ENCODE measurements at places on chromosomes 7 and 10. TPM values are rescaled to one million over a fixed set of nuclear protein-coding genes. Genes with fewer than 3 reads are reported as not detected.

Gene DHTKD1
- 16.9 TPM for total RNA-seq

Gene TBX20
- 0.38 TPM for total RNA-seq

Gene FAM24B
- 12.5 TPM for total RNA-seq

Gene GDF2
- total RNA-seq = not detected

Gene FEZF1
- not detected for total RNA-seq

Gene WNT8B
- not detected for total RNA-seq

Gene ANKRD2
- not detected for total RNA-seq

DNA sequence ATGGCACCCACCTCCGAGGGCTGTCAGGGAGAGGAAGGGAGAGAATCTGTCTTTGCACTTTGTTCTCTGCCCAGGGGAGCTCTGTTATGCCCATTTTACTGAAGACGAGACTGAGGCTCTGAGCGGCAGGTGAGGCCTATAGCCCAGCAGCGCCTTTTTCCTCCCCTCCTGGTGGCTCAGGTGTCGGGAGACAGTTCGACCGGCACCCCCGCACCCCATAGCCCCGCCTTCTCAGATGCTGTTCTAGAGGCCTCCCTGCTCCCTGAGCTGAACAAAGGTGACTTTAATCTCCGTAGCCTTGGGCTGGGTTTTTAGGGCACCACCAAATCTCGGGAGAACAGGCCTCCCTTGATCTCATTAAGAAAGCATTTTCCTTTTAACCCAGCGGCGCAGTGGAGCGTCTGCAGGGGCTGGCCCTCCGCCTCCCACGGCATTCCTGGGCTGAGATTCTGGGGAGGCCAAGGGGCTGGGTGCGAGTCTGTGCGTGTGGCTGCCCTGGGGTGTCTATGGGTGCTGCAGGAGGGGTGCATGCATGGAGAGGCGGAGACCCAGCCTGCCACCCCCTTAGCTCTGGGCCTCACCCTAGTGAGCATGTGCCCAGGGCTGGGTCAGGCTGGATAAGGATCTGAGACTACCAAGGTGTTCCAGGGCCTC lies 3.3 kb downstream of the LFNG start:
- DNase-seq = peak; percentile 51

DNA sequence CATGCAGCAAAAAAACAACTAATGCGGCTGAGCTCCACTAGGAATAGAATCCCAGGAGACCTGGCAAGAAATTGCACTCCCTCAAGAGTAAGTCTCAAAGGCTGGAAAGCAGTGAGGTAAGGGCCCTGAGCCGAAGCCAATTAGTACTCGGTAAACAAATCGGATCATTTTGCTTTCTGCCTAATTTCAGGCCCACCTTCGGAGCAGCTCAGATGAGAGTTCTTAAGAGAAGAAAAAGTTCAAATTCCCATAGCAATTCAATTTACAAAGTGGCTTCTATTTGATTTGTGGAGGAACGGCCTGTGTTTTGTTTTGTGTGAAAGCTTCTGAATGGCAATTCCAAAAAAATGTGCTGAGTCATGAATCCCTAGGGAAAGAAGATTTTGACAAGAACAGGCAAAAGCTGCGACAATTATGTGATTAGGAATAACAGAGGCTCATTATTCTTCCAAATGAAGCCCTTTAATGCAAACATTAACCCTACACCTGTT lies 60.9 kb downstream of the SLC16A9 start:
- DNase-seq = no peak

GRCh38 chr7:91165006-91165845 lies 99.0 kb upstream of the FZD1 start:
- no peak for DNase-seq

- DNase-seq = no peak
Measured at GRCh38 chr7:132456418-132456817, 119.9 kb downstream of the PLXNA4 start.

DNA sequence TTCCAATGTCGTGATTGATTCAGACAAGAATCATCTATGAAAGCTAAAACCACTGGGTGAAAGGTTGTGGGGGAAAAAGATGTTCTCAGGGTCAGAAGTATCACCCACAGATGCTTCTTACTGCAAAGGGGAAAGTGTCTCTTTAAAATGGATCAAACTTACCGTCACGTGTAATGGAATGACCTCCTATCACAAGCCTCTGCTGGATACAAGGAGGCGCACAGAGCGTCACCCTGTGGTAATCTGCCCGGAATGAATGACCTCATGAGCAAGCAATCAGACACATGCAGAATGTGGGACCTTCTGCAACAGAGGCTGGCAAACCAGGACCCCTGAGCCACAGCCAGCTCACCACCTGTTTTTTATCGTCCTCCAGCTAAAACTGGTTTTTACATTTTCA lies 33.0 kb downstream of the WIPF3 start:
- DNase-seq = no peak

- DNase-seq = no peak
Measured at GRCh38 chr7:135445690-135446089, 64.2 kb downstream of the CNOT4 start.

DNA sequence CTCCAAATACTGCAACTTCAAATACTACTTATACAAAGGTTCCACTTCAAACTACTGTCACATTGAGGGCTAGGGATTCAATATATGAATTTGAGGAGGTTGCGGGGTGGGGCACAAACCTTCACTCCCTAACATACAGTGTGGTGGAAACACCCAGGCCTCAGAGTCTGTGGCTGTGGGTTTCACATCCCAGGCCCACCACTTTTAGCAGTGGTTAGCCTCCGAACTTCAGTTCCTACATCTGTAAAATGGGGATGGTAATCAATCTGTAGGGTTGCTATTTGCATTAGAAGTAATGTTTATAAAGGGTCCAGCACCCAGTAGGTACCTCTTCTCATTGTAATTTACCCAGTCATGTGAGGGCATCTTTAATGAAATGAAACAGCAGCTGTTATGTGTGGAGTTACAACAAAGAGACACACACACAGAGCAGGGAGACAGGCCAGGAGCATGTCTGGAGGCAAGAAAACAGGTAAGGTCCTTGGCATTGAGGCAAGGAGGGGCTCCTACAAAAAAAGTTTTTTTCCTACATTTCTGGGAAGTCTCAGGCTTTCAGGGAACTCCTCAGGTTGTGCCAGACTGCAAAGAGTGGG lies 570.9 kb downstream of the LRMDA start:
- no peak for DNase-seq

DNA sequence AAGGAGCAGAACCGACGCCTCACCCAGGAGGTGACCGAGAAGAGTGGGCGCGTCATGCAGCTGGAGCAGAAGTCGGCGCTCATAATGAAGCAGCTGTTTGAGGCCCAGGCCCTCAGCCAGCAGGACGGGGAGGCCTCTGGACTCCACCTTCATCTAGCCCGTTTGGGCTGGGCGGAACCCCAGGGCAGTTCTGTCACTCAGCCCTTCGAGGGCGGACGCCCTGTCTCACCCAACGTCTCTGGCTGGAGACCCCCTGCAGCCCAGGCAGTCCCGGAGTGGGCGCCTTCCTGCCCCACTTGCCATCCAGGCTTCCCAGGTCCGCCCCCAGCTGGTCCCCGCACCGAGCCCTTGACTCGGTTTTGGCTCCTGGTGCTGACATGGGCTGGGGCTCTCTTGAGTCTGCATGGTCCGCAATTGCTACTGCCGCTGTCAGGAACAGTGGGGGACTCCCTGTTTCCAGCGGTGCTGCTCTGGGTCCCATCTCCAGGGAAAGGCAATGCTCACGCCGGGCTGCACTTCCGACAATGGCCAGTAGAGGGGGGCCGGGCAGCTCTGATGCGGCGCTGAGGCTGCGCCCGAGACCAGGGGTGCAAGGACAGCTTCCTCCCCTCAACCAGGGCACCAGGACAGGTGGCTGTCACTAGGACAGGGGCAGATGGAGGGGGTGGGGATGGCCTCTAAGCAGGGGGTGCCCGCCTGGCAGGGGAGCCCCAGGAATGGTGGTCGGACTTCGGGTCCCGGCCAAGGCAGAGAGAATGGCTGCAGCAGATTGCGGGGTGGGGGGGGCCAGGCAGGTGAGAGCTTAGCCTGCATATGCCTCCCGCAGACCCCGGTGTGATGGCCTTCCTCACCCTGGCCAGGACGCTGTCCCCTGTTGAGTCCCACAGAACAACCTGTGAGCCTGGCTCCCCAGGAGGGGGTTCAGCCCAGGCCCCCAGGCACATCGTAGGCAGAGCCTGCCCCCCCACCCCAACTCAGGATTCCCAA lies 71.2 kb upstream of the KCTD7 start:
- DNase-seq = peak; percentile 75

DNA sequence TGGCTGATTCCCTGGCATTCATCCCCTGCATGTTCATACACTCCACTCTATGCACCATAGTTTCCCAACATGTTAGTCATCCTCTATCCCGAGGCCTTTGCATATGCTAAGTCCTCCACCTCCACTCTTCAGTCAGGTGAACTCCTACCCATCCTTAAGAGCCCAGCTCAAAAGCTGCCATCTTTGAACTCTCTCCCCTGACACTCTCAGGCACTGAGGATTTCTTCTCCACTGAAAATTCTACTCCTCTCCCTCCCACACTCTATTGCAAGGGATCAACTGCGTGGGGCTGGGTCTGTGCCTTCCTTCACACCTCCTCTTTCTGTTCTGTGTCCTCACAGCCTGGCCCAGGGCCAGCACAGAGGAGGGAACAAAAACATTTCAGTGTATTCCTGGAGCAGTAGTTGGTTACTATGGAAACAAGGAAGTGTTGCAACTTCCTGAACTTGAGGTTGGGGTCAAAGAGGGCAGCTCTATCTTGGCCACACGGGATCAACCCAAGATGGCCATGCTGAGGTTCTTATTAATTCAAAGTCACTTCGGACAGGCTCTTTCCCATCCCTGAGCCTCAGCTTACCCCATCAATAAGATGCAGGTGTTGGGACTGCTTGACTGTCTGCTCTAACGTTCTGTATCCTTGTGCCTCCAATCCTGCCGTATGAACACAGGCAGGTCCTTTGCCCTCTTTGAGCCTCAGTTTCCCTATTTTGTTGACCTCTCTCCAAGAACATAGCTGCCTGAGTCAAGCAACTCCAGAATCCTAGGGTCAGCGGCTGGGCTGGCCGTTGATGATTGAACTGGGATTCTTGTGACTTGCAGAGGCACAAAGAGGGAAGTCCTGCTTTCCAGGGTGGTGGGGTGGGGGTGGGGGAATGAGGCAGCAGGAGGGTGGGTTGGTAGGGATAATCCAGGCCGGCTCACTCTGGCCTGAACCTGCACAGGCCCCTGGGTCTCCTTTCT lies 15.5 kb downstream of the ZMIZ1 start:
- DNase-seq = peak; percentile 26

- DNase-seq = no peak
Measured at GRCh38 chr7:117666031-117666430, 186.2 kb downstream of the CFTR start.

GRCh38 chr10:97571622-97572021 lies 957 bp upstream of the ANKRD2 start:
- no peak for DNase-seq

DNA sequence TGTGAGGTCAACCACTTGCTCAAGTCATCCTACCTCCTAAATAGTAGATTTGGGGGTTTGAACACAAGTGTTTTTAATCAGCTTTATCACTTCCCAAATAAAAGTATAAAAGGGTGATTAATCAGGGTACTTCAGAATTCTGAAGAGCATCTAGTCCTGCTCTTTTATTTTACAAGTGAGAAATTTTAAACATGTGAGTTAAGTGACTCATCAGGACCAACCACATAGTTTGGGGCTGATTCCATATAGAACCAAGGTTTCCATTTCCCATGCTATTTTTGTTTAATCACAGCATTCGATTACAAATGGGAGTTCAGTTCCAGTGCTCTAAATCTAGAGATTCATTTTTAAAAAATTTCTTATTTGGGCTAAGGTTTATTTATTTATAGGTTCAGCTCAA lies 113.4 kb downstream of the GPR158 start:
- no peak for DNase-seq

DNA sequence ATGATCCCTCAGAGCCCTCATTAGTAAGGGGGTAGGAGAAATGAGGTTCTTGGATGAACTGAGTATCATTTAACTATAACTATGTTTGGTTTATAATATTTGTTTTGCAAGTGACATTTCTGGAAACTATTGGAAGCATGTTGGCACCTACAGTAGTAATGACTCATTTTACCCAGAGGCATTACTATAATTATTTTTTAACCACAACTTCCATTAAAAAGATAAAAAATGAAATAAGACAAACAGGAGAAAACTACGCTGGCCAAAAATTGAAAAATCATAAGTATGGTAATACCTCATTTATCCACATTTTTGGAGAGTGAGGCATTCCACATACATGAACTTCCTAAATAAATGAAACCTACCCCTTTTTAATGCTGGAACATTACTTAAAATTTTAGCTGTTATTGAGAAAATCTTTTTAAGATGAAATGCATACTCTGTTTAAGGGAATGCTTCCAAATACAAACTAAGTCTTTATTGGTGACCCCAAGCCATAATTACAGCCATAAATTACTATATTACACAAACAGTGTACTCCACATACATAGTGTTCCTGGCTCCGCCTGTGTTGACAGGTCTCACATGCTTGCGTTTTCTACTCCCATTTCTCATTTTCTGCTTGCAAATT lies 84.6 kb upstream of the CAPZA2 start:
- no peak for DNase-seq

DNA sequence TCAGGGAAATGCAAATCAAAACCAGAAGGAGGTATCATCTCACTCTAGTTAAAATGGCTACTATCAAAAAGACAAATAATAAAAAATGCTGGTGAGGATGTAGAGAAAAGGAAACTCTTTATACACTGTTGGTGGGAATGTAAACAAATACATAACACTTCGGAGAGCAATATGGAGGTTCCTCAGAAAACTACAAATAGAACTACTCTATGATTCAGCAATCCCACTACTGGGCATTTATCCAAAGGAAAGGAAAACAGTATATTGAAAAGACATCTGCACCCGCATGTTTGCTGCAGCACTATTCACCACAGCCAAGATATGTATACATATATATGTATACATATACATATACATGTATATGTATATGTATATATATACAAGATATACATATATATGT lies 94.2 kb downstream of the C10orf90 start:
- no peak for DNase-seq

GRCh38 chr7:99379043-99379577 lies 4.6 kb downstream of the ARPC1B start:
- peak; percentile 56 for DNase-seq

DNA sequence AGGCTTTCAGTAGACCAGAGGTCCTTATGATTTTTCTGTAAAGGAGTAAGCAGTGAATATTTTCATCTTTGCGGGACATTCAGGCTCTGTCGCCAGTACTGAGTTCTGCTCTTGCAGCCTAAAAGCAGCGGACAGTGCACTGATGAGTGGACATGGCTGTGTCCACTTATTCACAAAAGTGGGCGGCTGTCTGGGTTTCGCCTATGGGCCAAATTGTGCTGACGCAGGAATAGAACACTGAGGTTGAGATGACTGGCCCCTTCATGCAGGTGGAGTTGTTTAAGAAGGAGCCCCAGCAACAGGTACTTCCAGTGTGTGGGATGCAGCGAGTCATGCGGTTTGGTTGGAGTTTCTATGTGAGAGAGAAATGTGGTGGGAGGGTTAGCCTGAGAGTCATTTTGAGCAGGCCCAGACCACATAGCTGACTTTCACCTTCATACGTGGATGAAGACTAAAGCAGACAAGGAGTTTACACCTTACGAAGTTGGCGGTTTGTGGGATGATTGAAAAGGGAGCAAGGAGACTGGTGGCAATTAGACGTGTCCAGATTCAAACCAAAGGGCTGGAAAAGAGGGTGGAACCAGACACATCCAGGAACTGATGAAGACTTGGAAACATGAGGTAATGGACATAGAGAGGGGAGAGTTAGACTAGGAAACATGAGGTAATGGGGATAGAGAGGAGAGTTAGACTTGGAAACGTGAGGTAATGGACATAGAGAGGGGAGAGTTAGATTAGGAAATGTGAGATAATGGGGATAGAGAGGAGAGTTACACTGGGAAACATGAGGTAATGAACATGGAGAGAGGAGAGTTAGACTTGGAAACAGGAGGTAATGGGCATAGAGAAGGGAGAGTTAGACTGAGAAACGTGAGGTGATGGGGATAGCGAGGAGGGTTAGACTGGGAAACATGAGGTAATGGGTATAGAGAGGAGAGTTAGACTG lies 38.2 kb downstream of the WDR37 start:
- peak; percentile 42 for DNase-seq

Measured in activated CD4-positive, alpha-beta memory T cell treated with anti-CD3 and anti-CD28 coated beads, Interleukin-2, amount 10 ng/mL, durations not matched to agents 7 days and 5 days (primary cell).